Heart left ventricle (tissue), 16 donors: ENCODE measurements at places on chromosomes 4 and X. TPM values are rescaled to one million over a fixed set of nuclear protein-coding genes. Genes with fewer than 3 reads are reported as not detected.

- DNase-seq: no peak
These were observed 9.7 kb downstream of the HOPX start for GRCh38 chr4:56671373-56671772.

GRCh38 chr4:168506014-168506413, 9.2 kb downstream of the PALLD start:
- DNase-seq: no peak

DNA sequence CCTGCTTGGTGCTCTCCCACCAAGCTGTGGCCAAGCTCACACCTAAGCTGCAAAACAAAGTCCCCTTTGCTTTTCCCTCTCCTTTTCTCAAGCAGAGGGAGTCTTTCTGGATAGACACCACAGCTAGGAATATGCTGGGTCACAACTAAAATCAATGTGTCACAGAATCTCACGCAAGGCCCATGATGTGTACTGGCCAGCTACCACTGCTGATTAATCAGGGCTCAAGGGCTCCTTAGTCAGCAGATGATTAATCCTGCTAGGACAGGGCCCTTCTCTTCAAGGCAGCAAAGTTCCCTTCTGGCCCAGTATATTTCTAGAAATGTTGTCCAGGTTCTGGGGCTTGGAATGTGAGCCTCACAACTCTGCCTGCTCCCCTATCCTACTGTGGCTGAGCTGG, 32.0 kb upstream of the TENT5D start:
- DNase-seq: no peak

The SLC9B1 gene
- 0.07 TPM for polyA plus RNA-seq

The CT47C1 gene
- polyA plus RNA-seq: not detected

The NFXL1 gene
- 3.0 TPM for polyA plus RNA-seq

The PDE6B gene
- polyA plus RNA-seq: 1.9 TPM
